ENCODE measurements at places on chromosomes 5 and 9. TPM values are rescaled to one million over a fixed set of nuclear protein-coding genes. Genes with fewer than 3 reads are reported as not detected.

Gene PCDHB7
- not detected for polyA plus RNA-seq

DNA sequence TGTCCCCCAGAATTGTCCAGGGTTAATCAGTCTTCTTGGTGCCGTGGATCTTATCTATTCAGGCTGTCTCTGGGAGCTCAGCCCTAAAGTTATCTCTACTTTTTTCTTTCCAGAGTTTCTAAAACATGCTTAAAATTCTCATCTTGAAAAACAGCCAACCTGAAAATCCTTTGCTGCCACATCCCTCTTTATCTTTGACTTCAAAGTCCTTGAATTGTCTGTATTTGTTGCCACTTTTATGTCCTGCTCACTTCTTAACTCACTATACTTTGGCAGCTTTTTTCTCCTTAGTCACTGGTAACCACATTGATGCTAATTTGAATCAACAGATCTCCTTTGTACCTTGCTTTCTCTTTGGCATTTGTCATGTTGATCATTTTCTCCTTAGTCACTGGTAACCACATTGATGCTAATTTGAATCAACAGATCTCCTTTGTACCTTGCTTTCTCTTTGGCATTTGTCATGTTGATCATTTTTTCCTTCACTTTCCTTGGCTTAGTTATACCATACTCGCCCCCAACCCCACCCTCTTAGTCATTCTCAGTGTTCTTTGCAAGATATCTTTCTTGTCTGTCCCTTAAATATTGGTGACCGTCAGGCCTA lies 8.5 kb downstream of the DMXL1 start:
- peaks cover 12% of the 10 kb centered on the region for H3K4me1 ChIP-seq
- no peak overlapping the region for H3K4me3 ChIP-seq
- H3K27ac ChIP-seq, result no peak overlapping the region
- no peaks in the 10 kb centered on the region for H3K36me3 ChIP-seq

GRCh38 chr5:140571105-140571504 lies 6.5 kb downstream of the SLC35A4 start:
- H3K27ac ChIP-seq, result no peak overlapping the region
- no peaks in the 10 kb centered on the region for H3K27me3 ChIP-seq
- no peak overlapping the region for H3K4me3 ChIP-seq

Gene B4GALT1
- 55.1 TPM for polyA plus RNA-seq

Gene UGT3A2
- polyA plus RNA-seq, result 0.07 TPM

- no peak overlapping the region for H3K4me3 ChIP-seq
- no peak for DNase-seq
- H3K36me3 ChIP-seq, result no peaks in the 10 kb centered on the region
- H3K27ac ChIP-seq, result no peak overlapping the region
- H3K27me3 ChIP-seq, result no peaks in the 10 kb centered on the region
- no peaks in the 10 kb centered on the region for H3K4me1 ChIP-seq
Observed at GRCh38 chr9:68981789-68982188, 32.1 kb downstream of the PRKACG start.

DNA sequence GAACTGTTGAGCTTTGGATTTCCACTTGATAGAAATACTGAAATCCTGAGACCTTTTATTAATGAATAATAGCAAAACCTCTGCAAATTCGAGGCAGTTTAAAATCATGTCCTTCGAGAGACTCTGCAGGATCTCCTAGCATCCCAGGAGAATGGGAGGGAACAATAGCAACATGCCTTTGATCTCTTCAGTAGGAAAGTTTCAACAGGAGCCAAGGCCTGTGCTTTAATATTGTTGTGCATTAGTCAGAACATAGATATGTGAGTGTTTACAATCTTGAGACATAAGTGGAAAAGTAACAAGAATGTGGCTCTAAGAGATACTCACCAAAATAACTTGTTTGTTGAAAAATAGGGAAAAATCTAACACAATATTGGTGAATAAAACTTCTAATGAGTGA lies 83.3 kb upstream of the LHFPL2 start:
- no peaks in the 10 kb centered on the region for H3K4me1 ChIP-seq
- H3K27ac ChIP-seq, result no peak overlapping the region
- DNase-seq, result no peak
- no peaks in the 10 kb centered on the region for H3K36me3 ChIP-seq
- H3K27me3 ChIP-seq, result no peaks in the 10 kb centered on the region

Gene ANGPTL2
- 0.10 TPM for polyA plus RNA-seq

- DNase-seq, result no peak
- peaks cover 41% of the 10 kb centered on the region for H3K4me1 ChIP-seq
- H3K27ac ChIP-seq, result peak overlapping the region; percentile 63
- H3K4me3 ChIP-seq, result no peak overlapping the region
Observed at GRCh38 chr9:37943345-37944265, 39.7 kb upstream of the SLC25A51 start.

Gene TNC
- 103 TPM for polyA plus RNA-seq

- no peaks in the 10 kb centered on the region for H3K4me1 ChIP-seq
- DNase-seq, result no peak
- H3K27me3 ChIP-seq, result peaks cover 7% of the 10 kb centered on the region
- no peaks in the 10 kb centered on the region for H3K36me3 ChIP-seq
Observed at GRCh38 chr9:135029871-135030565, 57.5 kb upstream of the OLFM1 start.

DNA sequence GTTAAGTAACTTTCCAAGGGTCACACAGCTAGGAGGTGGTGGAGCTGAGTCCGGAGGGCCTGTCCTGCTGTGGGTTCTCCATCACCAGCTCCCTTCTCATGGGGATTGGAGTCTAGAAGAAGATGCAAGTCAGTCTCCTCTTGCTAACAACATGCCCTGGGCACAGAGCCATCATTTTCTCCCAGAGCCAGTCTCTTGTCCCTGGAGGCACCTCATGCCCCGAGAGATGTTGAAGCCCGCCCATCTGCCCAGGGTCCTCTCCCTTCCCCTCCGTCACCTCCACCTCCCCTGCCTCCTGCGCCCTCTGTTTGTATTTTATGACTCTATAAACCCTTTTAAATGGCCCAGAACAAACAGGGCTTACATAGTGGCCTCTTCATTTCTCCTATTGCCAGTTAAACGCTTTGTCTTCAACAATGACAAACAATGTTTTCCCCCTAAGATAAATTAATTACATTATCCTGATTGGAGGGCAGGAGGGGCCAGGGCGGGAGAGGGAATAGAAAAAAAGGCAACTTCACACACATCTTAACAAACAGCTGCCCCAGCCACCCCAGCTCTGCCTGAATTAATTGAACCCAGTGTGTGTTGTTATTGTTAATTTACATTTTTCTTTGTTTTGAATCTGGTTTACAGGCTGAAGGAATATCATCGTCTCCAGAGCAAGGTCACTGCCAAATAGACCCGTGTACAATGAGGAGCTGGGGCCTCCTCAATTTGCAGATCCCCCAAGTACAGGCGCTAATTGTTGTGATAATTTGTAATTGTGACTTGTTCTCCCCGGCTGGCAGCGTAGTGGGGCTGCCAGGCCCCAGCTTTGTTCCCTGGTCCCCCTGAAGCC lies 55.8 kb downstream of the ASS1 start:
- no peaks in the 10 kb centered on the region for H3K36me3 ChIP-seq
- H3K4me1 ChIP-seq, result no peaks in the 10 kb centered on the region
- no peak for DNase-seq
- no peak overlapping the region for H3K4me3 ChIP-seq
- no peaks in the 10 kb centered on the region for H3K27me3 ChIP-seq
- no peak overlapping the region for H3K27ac ChIP-seq

Gene SLC34A3
- polyA plus RNA-seq, result not detected

DNA sequence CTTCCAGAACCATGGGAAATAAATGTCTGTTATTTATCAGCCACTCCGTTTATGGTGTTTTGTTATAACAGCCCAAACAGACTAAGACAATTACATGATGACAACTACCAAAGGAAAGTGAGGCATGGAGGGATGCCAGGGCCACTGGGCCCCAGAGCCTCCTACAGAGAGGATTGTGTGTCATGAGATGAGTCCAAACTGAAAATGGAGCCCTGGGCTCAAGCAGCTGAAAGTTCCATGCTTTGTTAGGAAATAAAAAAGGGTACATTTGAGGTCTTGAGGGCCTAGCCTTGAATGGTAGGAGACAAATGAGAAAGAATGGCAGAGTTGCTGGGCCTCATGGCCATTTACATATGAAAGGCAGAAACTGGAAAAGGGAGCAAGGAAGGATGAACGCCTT lies 586.5 kb downstream of the CETN3 start:
- H3K4me1 ChIP-seq, result no peaks in the 10 kb centered on the region
- DNase-seq, result no peak
- H3K4me3 ChIP-seq, result no peak overlapping the region
- no peak overlapping the region for H3K27ac ChIP-seq
- no peaks in the 10 kb centered on the region for H3K36me3 ChIP-seq

DNA sequence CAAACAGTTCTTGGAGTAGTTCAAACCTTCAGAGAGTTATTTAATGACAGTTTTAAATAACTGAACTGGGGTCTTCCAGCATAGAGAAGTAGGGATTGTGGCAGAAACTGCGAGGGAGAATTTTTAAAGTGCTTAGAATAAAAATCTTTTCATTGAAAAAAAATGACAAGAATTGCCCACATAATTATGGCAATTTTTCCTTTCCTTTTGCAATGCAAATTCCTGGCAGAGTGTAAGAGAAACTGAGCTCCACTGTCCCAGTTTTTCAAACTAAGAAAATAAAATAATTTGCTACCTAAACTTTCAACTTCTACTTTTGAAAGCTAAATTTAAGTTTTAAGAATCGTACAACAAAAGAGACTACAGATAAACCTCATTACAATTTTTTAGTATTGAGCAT lies 2.3 kb upstream of the PTGER4 start:
- peak overlapping the region; percentile 35 for H3K4me3 ChIP-seq
- H3K27me3 ChIP-seq, result no peaks in the 10 kb centered on the region
- H3K36me3 ChIP-seq, result no peaks in the 10 kb centered on the region
- no peak for DNase-seq
- peaks cover 42% of the 10 kb centered on the region for H3K4me1 ChIP-seq

DNA sequence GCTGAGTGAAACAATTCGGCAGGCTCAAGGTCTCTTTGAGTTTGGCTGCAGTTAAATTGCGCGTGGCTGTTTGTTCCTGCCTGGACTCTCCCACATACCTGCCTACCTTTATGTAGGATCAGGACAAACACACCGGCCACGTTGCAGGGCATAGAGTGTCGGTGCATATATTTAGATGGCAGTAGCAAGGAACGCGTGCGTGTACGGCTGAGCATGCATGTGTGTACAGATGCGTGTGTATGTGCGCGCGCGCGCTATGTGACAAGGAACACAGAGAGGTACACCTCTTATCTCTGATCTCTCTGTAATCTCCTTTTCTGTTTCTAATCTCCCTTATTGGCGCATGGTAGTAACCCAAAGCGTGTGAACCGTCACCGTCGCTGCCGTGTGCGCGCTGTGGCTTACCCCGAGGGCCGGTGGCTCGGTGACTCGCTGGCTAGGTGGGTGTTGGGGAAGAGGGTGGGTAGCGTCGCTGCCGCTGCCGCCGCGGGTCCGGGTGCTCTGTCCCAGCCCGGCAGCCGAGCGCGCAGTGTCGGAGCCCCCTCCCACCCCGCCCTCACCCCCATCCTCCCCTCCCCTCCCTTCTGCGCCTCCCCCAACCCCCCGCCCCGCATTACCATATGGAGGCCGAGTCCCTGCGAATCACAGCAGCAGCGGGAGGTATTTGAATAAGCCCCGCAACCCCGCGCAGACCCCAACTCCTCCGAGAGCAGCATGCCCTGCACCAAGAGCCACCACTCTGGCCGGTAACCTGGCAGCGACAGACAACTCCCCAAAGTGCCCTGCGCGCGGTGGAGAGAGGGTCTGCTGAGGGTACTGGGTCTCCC lies 204.8 kb downstream of the MEF2C start:
- no peak overlapping the region for H3K4me3 ChIP-seq
- H3K4me1 ChIP-seq, result peaks cover 3% of the 10 kb centered on the region
- no peak overlapping the region for H3K27ac ChIP-seq
- no peak for DNase-seq
- H3K36me3 ChIP-seq, result no peaks in the 10 kb centered on the region
